ENCODE measurements at places on chromosomes 2 and 18.

- DNase-seq: peak; percentile 55
Observed at GRCh38 chr2:62774555-62775366, 69.2 kb downstream of the EHBP1 start.

DNA sequence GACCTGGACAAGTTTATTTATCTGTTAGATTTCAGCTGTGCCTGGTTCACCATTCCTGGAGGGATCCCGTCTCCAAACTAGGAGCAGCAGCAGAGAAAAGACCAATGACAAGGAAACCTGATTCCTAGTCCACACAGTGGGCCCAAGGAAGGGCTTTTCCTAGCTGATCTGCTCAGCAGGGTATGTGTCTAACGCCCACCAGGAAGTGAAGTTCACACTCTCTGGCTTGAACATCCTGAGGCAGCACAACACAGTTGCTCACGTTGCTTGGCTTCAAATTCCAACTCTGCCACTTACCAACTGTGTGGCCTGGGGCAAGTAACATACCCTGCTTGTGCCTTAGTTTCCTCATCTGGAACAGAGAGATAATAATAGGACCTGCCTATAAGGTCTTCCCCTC, 42.9 kb downstream of the XDH start:
- no peak for DNase-seq

GRCh38 chr2:168603439-168603961, 147.4 kb downstream of the CERS6 start:
- no peak for DNase-seq

- no peak for DNase-seq
Observed at GRCh38 chr2:181988154-181988924, 2.7 kb downstream of the PPP1R1C start.

DNA sequence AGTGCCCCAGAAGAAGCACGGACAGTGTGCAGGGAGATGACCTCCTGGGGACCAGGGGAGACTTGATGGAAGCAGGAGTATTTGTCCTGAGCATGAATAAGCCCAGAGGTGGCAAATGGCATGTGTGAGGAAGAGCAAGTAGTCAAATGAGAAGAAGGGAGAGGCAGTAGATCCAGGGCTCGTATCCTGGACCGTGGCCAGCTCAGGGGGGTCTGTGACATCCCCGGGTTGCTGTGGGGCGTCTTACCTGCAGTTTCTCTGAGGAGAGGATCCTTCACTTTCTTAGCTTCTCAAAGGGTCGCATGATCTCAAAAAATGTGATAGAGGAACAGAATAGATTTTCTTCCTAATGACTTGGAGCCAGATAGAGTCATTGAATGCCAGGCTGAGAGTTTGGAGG, 57.0 kb upstream of the FOSL2 start:
- no peak for DNase-seq

DNA sequence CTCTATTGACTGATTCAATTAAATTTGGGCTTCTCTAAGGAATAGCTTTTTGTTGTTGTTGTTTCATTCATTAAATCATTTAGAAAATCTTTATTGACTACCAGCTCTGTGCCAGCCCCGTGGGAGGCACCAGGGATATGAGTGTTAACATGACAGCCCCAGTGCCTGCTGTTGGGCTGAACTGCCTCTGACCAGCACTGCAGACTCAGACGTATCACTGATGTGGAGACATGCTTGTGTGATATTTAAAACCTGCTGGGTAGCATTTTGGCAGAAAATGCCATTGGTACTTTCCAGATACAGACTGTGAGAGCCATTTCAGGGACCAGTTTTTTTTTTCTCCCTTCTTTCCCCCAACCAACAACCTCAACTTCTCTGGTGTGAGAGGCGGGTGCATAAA, 38.6 kb upstream of the KCNF1 start:
- no peak for DNase-seq

GRCh38 chr18:45402485-45403056, 212.7 kb upstream of the SLC14A2 start:
- DNase-seq: peak; percentile 2

DNA sequence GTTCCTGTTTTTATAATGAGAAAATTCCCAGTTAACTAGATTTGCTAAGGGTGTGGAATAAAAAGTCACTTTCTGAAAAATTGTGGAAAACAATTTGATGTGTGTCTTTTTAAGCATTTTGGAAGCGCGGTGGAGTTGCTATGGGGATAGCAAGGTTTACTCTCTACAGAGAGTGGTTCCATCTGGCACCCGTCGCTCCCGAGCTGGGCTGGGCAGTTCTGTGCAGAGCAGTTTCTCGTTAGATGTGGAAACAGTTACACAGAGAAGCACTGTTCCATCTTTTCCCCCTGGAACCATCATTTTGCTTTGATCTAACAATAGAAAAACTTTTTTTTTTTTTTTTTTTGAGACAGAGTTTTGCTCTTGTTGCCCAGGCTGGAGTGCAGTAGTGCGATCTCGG, 17.4 kb downstream of the LDLRAD4 start:
- DNase-seq: no peak

DNA sequence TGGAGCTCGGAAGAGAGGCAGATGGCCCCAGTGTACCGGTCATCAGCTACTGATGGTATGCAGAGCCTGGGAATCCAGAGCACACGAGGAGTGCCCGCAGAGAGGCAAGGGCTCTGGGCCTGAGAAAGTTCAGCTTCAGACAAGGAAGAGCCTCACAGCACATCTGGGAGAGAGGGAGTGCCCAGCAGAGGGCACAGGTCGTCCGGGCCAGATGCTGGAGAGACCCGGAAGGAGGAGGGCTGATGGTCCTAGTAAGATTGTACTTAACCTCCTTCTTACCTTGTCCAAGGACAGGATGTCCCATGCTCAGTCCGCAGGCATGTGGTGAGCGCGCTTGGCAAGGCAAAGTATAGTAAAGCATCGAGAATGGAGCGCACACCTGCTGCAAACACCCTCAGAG, 24.4 kb upstream of the CHMP1B start:
- DNase-seq: no peak

- no peak for DNase-seq
Observed at GRCh38 chr2:102310964-102311640, at the start of gene IL1RL1. IL1RL1 (plus strand) TSS chr2:102311563; CDS start chr2:102338265, 26,702 bp downstream.

- no peak for DNase-seq
Observed at GRCh38 chr2:62340994-62341484, 145.1 kb downstream of the B3GNT2 start.

DNA sequence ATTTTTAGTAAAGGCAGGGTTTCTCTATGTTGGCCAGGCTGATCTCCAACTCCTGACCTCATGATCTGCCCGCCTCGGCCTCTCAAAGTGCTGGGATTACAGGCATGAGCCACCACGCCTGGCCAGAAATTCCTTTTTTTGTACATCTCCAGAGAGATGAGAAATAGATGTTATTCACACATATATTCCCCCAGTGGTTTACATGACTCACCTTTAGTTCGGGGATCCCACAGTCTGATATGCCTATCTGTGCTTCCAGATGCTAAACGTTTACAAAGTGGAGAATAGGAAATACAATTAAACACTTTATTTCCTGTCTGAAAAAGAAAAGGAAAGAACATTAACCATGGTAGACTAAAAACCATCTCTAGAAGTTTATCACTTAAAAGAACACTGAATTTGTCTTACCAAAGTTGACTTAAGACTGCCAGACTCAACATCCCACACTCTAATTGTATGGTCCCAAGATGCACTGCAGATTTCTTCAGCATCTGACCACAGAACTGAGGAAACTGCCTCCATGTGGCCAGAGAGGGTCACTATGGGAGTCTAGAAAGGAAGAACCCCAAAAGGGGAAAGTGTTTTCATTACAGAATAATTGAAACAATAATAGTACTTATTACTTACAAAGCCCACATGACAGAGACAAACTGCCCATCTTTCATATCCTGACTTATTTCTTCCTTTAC, 12.6 kb upstream of the ICA1L start:
- no peak for DNase-seq

DNA sequence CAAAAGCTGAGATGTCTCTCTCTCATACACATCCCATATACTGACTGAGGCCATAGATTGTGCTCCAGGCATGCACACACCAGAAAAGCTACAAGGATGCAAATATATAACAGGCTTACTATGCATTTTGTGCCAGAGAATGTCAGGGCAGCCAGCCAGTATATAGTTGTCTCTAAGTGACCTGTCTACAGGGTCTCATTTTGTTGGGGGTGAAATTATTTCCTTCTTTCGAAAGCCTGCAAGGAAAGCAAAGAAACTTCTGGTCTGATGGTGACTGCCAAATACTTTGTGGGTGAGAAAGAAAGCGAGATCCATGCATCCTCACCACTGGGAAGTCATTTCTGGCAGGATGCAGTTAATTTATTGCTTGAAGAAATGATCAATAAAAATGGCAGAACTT, 70.2 kb downstream of the CDCA7 start:
- no peak for DNase-seq

DNA sequence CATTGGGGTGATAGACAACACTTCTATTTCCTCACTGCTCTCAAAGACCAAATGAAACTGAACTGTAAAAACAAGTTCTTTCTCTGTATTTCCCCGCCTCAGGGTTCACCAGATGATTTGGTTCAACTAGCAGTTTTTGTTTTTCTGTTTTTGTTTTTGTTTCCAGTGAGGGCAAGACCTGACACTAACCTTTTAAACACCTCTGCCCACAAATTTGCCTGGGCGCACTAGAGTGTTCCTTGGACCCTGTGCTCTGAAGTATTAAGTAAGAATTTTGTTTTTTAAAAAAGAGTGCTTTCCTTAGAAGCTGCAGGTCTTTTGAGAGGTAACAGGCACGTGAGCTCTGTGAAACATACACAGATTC, 92.9 kb downstream of the DYSF start:
- DNase-seq: no peak
